ENCODE measurements at places on chromosomes 5 and 9.
A peak's percentile ranks its signal among the peaks of the same experiment; 100 is the strongest.

GRCh38 chr5:110916381-110917049 lies 155.0 kb upstream of the TSLP start:
- no peak for DNase-seq

- DNase-seq, result no peak
Observed at GRCh38 chr9:116137581-116137980, 16.0 kb upstream of the PAPPA start.

DNA sequence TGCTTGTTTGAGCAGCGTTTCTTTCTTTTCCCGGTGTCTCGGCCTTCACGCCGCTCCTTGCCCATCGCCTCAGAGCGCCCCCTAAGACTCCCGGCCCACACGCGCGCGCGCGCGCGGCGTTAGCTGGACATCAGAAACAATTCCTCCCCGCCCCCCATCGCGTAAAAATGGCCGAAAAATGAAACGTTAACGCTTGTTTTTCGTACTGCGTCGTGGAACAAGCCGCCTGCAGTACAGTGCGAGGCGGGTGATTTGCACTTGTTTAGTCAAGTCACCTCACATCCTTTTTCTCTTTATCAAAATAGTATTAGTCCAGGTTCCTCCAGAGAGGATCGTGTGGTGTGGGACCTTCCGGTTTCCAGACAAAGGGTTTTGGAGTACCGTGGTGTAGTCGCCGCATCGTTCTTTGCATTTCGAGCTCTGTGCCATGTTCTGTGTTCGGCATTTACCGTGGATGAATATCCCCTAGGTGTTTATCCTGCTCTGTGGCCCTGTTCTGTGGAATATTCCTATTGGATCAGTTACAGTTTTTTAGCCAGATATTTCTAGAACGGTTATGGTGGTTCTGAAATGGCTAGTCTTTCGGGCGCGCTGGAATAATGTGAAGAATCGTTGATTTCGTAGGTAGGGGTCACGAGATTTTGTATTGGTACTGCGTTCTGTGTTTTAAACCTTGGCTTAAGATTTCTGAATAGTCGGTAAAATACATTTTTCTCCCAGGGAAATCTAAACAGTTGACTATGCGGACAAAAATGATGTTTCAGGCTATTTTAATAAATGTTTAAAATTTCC lies 1.0 kb downstream of the MATR3 start:
- no peak for DNase-seq

- DNase-seq, result no peak
Observed at GRCh38 chr5:114191441-114191840, 170.4 kb upstream of the KCNN2 start.

DNA sequence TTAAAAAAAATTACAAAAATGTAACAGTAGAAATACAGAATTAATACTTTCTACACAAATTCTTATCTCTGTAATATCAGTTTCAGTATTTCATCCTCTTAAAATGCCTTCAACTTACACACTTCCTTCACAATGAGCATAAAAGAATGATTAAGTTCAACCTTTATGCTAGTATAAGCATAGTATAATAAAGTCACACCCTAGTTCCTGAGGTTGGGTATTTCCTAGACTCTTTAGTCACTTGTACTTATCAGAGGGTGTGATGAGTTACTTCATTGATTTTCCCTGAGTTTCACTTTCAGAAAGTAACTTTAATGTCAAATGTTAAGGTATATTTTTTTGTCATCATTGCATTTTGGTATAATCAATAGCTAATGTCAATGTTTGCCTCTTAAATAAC lies 302.4 kb downstream of the PDE4D start:
- no peak for DNase-seq

GRCh38 chr5:125348936-125349831 lies 602.7 kb upstream of the ZNF608 start:
- DNase-seq, result no peak

- DNase-seq, result no peak
Observed at GRCh38 chr5:175246242-175246888, 197.6 kb downstream of the DRD1 start.

DNA sequence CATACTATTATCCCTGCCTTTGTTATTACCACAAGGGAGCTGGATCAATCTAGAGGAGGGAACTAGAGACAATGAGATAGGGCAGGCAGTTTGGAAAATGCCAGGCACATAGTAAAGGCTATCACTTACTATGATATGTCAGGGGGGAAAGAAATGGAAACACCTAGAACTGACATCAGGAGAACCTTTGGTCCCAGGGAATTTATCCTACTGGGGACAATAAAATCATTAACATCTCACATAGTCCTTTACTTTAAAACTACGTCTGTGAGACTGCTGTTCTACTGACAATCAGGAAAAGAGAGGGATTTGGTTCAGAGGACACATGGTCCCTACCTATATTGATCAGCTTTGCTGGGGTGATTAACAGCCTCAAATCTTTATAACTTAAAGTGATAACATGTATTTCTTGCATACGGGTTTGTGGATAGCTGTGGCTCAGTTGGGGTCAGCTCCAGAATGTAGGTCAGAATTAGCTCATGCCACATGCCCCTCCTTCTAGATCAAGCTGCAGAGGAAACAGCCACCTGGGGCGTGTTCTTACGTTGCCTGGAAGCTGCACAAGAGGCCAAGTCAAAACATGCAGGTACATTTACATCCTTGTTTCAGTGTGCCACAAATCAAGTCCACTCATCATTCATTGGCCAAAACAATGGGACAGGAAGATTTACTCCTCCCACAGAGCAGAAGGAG lies 43.9 kb upstream of the ALDOB start:
- no peak for DNase-seq

DNA sequence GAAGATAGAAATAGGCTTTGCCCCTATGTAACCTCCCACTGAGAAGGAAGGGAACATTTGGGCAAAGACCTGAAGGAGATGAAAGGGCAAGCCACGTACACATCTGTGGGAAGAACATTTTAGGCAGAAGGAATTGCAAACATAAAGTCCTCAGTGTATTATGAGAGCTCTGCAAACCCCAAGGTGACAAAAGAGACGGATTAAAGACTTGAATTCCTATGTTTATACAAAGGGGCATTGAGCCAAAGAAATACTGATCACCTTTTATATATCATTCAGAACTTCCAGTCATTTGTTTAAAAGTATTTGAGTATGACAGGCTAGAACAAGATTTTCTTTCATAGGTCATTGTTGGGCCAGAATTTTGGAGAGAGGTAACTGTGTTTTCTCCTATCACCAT lies 90.2 kb upstream of the ATG10 start:
- DNase-seq, result no peak

DNA sequence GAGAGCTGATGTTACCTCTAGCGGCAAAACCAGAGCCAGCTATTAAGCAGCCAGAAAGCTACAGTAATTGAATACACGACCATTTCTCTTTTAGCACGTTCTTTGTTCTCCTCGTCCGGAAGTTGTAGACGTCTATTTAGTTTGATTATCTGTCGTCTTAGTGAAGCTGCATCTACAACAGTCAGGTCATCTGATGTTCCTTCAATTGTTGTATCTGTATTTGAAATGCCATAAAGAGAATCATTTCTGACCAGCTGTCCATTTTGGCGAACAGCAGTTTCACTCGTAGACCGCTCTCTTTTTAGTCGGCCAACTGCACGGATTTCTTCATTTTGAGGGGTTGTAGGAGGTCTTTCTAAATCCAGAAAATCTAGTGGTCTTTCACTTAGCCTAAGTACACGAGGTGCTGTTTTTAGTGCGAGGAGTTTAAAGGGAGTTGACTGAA lies 12.6 kb downstream of the PDE6A start:
- DNase-seq, result no peak

DNA sequence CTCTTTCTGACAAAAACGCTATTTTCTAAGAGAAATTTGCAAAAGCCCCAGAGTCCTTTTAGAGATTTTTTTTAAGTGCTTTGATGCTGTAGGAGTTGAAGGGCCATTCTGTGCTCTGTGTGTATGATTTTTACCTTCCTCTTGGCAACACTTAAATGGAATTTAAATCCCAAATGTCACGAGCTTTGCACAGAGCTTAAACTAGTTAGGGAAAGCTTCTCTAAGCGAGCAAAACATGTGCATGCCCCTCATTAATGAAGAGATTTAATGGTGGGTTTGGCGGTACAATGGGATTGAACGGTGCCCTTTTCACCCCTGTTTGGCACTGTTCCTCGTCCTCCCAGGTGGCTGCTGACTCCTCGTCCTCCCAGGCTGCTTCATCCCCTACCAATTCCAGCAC lies 220.7 kb downstream of the DRD1 start:
- DNase-seq, result no peak

GRCh38 chr5:77971776-77972468 lies 195.8 kb upstream of the TBCA start:
- no peak for DNase-seq

DNA sequence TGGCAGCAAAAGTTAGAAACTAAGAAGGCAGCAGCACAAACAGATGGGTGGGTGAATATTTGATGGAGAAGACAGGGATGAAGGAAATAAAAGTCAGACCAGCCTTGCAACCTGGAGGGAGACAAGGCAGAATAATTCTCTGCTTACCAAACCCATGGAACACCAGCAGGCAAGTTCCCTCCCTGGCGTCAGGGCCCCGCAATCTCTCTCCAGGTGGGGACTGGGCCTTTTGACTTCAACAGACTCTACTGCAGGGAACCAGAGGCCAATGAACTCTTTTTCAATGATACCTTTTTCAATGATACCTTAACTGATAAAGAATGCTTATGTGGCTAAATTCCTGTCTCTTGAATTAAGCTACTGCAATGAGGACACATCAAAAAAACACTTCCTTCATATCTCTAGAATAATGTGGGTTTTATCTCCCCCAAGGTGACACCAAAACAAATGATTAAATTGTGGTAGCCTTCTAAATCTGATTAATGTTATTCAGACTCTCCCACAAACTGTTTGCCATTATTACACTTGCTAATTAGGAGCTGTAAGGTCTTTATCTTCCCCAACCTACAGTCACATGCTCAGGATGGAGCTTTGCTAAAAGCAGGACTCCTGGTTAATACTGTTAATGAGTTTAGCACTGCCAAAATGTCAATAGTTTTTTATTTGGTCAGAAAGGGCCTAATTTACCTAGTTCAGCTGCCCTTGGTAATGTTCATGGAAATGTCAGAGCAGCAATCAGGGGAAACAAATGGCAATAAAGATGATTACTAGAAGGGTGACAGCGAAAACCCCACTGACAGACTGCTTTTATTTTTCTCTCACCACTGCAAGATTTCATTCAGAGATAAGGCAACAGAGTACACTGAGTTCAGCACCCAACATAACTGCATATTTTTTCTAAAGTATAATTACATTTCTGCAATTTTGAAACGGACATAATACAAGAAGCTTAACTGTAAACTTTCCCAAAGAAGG lies 165.5 kb downstream of the TSSK1B start:
- no peak for DNase-seq

DNA sequence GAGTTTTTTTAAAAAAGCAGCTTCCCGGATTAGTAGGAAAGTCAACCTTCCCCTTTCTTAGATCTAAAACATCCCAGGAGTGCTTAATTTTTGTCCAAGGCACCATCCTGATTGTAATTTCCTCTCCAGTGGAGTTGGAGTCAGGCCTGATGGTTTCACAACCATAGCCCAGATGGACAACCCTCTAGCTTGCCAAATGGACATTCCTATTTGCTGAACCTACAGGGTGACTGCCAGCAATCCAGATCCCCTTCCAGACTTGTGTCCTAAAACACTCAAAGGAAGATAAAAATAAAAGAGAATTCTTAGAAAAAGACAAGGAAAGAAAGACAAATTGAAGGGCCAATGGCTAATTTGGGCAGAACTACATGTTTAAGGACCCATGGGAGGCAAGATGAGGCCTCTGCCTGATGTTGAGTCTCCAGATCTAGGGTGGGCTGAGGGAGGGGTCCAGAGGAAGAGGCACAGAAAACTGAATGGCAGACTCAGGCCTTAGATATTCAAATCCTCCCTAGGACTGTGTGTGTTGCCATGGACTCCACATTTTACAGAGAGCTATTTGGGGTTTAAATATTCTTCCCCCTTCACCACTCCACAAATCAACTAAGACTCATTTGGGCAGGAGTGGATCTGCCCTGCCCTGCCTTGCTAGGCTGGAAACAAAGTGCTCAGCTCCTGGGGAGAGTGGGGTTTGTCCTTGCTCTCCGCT lies 38.5 kb upstream of the SLC44A1 start:
- no peak for DNase-seq

- no peak for DNase-seq
Observed at GRCh38 chr5:95081982-95082381, 202.9 kb downstream of the MCTP1 start.

- no peak for DNase-seq
Observed at GRCh38 chr9:126607731-126608130, 6.0 kb upstream of the LMX1B start.

- DNase-seq, result no peak
Observed at GRCh38 chr5:178411083-178411482, 178.5 kb upstream of the PHYKPL start.

- DNase-seq, result peak; percentile 28
Observed at GRCh38 chr9:94916956-94917355, 190.5 kb downstream of the AOPEP start.

- DNase-seq, result no peak
Observed at GRCh38 chr5:154058055-154059038, 19.6 kb downstream of the MFAP3 start.

DNA sequence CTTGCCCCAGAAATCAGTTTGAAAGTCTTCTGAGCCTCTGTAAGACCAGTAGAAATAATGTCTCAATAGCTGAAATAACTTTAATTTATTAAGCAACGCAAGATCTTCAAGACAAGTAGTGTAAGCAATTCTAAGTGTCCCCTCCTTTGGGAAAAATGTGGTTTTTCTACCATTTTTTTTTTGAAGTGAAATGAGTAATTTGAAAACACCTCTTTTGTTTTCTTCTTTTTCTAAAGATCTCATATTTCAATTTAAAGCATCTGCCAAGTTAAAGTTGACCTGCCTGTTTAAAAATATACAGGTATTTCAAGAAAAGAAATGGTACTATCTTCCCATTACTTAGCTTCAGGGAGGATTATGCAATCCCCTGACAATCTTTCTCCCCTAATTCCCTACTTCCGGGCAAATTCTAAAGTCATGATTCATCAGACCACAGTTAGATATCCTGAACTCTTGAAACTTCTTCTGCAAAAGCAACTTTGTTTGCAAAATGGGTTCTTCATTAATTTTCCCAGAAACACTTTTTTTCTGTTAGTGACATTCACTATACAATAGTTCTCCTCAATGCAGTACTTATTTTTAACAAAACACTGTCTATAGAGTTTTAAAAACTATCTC lies 7.8 kb upstream of the ANXA1 start:
- no peak for DNase-seq

DNA sequence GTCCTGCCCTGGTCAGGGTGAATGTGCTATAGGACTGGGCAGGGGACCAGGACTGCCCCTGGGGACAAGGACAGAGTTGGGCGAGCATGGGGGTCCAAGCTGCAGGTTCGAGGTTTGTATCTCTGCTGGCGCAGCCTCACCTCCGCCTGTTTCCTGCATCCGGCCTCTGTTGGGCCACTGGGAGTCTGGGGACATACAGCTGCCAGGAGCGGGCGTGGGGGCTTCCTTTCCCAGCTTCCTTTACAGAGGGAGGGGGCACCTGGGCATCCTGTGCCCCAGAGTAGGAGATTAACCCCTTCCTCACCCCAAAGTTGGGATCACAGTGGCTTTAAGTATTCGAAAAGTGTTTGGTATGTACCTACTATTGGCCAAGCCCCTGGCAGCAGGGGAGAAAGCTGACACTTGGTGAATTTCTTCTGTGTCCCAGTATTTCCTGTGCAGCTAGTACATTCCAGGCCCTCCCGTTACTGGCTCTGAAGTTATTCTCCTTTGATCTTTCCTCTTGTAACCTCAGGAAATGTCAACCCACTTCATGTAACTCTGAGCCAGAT lies 19.0 kb downstream of the OLFML2A start:
- no peak for DNase-seq

GRCh38 chr9:134828892-134829291 lies 51.7 kb upstream of the FCN2 start:
- DNase-seq, result no peak
